Kidney epithelial cell (primary cell): ENCODE measurements at places on chromosomes 12 and 14.

- no peak for DNase-seq
These were observed 57.6 kb downstream of the CRADD start for GRCh38 chr12:93734784-93735183.

DNA sequence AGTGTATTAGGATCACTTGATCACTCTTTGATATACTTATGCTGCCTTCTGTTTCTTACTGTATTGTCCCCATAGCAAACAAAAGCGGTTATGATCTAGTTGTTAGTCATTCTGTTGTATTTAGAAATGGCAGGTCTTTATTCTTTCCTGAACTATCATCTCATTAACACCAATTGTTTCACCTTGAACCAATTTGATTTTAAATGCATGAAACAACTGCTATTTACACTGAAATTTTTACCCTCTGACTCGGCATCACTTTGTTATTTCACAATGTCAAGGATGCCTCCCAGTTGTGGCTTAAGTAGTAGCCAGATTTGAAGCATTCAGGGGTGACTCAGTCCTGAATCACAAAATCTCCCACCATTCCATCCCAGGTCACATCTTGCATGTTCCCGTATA, 303.5 kb downstream of the EGLN3 start:
- peak; percentile 95 for DNase-seq

- no peak for DNase-seq
These were observed 117.4 kb upstream of the RTL1 start for GRCh38 chr14:101020834-101021370.

DNA sequence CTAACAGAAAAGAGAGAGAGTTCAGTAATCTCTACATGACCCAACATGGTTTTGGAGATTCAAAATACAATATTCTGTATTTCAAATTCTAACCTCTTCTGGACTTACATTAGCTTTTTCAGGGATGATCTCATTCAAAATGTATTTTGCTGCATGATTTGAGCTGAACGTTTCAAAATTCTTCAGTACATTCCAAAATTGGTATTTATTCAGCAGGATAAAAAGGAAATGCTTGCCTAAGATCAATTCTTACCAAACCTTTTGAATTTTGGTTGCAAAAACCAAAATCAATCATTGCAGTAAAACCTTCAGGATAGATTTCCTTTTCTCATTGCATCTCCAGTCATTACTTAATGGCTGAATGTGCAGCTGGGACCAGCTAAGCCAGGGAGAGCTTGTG, 1761.3 kb upstream of the SEL1L start:
- no peak for DNase-seq

DNA sequence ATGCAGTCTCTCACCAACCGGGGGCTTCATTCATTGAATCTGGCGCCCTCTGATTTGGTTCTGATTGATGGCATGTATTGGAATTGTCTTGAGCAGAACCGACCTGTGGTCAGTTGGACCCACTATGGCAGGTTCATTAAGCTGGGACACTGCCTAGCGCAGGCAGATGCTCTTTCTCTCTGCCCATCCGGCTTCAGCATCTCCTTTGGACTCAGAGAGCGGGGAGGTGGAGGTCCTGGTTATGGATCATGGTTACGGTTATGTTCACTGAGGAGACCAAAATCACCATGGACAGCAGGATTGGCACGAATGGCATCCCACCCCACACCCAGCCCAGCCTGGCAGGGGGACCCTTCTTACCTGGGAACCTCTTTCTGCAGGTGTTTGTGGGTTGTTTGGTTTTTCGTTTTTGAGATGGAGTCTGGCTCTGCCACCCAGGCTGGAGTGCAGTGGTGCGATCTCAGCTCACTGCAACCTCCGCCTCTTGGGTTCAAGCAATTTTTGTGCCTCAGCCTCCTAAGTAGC, 16.4 kb upstream of the BCL7A start:
- DNase-seq: no peak

DNA sequence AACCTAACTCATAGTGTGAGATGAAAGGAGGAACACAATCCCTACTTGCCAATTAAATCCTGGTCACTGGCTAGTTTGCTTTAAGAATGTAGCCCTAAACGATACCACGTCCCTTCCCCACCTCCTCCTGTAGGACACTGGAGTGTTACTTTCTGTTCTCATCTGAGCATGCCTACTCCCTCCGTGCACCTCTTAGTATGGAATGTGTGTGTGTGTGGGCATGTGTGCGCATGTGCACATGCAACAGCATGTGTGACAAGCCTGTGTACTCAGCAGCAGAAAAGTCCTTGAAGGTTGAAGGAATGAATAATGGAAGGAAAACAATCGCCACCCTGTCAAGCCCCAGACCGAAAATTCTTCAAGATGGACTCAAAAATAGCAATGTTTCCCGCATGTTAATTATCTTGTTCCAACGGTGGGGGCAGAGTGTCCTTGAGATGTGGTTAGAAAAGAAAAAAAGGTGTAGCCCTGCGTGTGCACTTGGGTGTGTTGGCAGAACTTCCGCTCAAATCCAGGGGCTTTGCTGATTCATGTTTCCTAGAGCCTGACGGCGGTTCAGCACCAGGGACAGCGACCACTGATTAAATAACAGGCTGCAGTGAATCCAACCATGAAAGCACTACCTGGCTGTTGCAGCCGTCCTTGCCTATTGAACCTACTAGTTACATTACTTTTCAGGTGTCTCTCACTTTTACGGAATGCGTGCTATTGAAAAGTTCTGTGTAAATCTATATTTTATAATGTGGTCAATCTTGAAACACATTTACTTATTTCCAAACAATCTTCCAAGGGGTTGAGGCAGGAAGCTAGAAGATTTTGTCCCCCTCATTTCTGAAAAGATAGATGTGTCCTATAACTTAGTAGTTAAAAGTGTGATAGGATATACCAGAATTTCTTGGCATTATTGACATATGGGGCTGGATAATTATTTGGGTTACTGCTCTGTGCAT, 79.8 kb downstream of the SRRM4 start:
- no peak for DNase-seq

GRCh38 chr12:100574187-100575074, 947 bp downstream of the GAS2L3 start:
- DNase-seq: no peak

DNA sequence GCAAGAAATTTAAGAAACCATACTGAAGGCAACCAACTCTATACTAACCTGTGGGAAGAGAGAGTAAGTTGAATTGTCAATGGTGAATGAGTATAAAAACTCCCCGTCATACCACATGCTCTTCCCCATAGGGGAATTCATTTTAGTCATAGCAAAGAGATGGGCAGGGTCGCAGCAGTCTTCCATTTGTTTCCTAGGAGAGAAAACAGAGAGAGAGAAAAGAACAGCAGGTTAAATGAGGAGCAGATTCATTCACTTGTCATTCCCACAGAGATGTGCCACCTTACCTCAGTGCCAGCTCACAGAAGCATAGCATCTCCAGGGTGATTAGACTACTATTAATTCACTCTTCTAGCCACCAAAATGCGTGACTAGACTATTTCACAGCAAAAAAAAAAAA, 47.4 kb downstream of the ST8SIA1 start:
- no peak for DNase-seq

DNA sequence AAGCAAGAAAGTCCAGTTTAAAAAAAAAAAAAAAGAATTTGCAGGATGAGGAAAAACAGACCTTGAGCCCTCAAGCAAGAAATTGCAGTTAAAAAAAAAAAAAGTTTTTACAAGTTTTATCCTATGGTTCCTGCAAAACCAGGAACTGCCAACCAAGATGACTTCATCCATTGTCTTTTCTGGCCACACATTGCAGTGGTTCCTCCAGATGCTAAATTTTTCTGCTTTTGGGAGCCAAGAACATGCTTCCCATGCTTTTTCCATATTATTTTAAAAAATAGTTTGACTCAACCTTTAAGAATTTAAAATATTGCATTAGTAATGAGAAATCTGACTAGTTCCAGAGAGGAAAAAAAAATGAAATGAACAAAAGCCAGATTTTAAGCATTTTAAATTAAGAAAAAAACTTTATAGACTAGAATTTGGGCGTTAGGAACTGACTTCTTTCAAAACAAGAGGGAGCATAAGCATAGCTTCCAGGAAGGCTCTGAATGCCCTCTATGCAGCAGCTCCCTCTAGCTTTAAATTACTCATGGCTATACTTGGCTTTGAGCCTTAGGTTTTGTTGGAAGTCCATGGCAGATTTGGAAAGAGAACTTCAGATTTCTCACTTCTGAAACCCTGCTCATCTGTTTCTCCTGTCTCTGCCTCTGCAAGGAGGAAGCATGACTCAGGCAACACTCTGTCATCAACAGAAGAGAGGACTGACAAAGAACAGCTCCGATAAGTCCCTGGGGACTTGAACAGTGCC, 124.5 kb downstream of the GPR65 start:
- no peak for DNase-seq

GRCh38 chr14:30915596-30915995, 41.2 kb downstream of the COCH start:
- no peak for DNase-seq

- DNase-seq: no peak
These were observed 337 bp downstream of the ZC2HC1C start for GRCh38 chr14:75069811-75070145.

DNA sequence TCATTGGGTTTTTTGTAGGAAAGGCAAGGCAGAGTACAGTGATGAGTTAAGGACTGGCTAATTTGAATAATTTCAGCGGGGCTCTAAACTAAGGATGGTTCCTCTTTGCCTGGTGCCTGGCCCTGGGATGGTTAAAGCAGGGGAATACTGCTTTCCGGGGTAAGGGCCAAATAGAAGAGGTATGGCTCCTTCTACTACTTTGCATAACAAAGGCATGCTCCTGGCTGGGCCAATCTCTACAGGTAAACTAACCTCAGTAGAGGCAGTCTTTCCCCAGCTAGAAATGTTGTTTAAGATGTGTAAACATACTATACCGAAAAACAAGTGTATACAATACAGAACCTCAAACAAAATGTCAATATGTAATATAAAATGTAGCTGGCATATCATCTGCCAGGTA, 1239.0 kb downstream of the SLC16A7 start:
- no peak for DNase-seq

DNA sequence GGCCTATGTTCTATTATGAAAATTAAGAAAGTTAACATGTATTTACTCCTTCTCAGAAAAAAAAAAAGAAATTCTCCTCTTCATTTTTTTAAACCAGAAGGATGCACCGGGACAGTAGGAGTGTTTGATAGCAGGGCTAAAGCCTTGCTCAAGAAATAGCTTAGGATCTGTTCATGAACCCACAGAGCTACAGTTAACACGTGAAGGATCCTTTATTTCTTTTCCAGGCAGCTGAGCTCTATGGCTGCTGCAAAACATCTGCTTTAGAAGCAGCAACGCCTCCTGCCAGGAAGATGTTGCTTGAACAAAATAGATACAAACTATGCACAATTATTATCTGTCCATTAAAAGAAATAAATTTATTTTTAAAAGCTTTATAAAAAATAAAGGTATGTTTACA, 254.8 kb downstream of the PRKD1 start:
- DNase-seq: no peak

DNA sequence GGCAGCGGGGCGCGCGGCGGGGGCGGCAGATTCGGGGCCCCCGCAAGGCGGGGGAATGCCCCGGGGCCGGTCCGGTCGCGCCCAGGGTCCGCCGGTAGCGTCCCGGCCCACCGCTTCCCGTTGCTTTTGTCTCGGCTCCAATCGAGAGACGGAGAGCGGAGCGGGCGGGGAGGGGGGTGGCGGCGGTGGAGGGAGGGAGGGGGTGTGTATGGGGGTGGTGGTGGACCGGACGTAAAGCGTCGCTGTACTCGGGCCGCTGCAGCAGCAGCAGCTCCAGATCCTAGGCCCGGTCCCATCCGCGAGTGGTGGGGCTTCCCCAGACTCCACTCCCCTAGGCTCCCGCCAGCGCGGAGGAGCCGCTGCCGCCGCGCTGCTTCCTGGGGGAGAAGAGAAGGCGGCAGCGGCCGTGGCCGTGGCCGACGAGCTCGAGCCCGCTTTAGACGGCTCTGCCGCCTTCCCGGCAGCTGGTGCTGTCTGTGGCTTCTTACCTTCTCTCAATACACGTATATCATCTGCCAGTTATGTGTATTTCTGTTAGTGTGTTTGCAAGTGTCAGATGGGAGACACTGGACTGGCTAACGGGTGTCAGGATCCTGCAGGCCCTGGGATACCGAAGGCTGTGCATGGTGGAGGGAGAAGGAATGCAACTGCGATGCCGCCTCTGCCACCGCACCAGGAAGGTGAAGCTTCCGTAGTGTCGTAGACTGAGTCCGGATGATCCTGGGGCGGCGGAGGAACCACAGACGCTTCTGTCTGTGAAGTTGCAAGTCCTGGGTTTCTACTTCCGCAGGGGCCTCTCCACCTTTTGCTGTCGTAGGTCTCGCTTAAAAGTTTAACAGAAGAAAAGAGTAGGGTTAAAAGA, 508 bp downstream of the CNOT2 start:
- DNase-seq: no peak

- DNase-seq: no peak
These were observed 785 bp upstream of the LHX5 start for GRCh38 chr12:113472191-113473121.

DNA sequence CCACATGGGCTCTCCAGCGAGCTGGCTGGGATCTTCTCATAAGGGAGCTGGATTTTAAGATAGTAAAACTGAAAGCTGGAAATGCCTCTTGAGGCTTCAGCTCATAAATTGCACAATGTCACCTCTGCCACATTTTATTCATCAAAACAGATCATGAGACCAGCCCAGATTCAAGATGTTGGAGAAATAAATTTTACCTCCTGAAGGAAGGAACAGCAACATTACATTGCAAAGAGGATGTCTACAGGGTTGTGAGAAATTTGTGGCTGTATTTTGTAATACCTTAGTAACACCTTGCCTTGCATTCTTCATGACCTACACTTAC, 43.1 kb upstream of the KRR1 start:
- DNase-seq: no peak

DNA sequence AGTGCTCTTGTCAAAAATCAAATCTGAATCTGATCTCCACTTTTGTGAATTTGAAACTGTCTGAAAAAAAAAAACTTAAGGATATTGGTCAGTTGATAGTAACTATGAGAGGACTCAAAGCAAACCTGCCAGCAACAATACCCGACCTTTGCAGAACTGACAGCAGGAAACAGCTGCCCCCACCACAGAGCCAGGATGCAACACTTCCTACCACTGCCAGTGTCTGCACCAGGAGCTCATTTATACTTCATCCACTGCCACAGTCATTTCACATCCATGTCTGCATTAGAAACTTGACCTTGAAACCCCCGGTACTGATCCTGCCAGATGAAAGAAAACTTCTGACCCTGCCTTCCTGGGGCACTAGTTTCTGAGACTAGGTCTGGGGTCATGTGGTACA, 27.4 kb upstream of the RXYLT1 start:
- DNase-seq: no peak

DNA sequence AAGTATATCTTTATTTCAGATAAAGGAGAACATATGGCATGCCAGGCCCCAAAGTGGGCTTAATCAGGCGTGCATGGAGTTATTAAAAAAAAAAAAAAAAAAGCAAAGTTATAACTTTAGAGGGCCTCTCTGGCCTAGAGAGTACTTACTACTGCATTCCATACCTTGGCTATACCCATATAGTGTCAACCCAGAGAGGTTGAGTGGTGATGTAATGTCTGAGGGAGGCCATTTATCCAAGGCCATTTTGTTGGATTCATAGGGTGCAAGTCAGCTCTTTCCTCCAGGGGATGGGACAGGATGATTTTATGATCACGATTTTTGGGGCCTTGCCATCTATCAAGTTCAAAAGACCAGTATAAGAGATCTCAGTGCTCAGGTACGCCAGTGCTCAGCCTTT, 66.4 kb downstream of the DCAF5 start:
- no peak for DNase-seq

GRCh38 chr12:95859344-95859816, 628 bp downstream of the SNRPF start:
- no peak for DNase-seq

- no peak for DNase-seq
These were observed 175.0 kb upstream of the NUDT4 start for GRCh38 chr12:93202688-93203087.

- no peak for DNase-seq
These were observed 42.3 kb downstream of the EFCAB11 start for GRCh38 chr14:89912221-89912620.
